ENCODE measurements at places on chromosomes 12 and 14. TPM values are rescaled to one million over a fixed set of nuclear protein-coding genes. Genes with fewer than 3 reads are reported as not detected.

DNA sequence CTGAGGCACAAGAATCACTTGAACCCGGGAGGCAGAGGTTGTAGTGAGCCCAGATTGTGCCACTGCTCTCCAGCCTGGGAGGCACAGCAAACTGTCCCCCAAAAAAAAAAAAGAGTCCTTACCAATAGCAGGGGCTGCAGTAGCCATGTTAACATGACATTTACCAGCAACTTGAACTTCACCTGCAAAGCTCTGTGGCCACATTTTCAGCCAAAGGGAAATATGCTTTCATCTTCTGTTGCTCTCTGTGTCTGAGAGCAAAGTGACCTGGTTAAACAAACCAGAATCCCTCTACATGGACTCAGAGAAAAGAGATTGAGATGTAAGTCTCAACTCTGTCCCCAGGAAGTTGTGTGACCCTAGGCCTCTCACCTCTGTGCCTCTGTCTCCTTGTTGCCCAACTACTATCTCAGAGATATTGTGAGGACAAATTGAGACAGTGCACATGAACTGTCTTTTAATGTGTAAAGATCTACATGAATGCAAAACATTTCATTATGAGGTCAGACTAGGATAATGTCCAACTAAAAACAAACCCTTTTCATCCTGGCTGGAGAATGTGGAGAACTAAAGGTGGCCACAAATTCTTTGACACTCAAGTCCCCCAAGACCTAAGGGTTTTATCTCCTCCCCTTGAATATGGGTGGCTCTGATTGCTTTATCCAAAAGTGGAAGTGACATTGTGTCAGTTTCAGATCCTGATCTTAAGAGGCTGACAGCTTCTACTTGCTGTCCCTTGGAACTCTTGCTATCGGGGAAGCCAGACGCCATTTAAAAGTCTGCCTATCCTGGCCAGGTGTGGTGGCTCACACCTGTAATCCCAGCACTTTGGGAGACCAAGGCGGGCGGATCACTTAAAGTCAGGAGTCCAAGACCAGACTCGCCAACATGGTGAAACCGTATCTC is 24.7 kb upstream of the P2RX4 start:
- no peaks in the 10 kb centered on the region for H3K4me1 ChIP-seq
- no peak overlapping the region for H3K4me3 ChIP-seq
- peaks cover 10% of the 10 kb centered on the region for H3K36me3 ChIP-seq
- DNase-seq, result no peak

DNA sequence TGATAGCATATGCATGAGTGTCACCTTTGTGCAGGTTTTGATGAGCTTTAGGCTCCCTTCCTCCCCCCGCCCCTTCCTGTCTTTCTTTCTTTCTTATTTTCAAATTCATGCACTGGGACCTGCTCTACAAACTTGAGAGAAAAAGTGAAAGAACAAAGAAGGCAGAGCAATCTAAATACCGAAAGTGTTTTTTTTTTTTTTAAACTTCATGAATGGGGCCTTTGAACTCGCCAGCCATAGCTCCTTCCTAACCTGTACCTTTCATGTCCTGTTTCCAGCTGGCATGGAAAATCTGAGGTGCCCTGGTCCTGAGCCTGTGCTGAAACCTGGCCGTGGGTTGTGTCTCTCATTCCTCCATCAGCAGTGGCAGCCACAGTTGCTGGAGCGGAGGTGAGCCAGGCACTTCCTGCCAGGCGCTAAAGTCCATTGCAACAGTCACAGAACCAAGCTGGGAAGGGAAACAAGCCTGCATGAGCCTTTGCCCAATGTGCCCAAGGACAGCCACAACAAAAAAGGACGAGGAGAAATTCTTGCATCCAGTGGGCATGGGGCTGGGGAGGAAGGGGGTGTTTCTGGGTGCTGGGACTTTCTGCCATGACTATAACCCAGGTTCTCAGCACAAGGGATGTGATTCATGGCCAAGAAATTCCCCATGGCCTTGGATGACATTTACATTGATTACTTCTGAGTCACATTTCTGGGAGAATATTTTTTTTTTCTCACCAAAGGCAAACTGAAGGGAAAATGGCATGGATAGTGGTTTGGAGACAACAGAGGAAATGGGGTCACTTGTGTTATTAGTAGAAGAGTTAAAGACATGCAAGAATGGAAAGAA is 102.7 kb downstream of the TMEM30B start:
- H3K4me3 ChIP-seq, result no peak overlapping the region
- H3K36me3 ChIP-seq, result no peaks in the 10 kb centered on the region
- no peaks in the 10 kb centered on the region for H3K4me1 ChIP-seq
- H3K27ac ChIP-seq, result no peak overlapping the region
- no peak for DNase-seq

GRCh38 chr14:38366374-38366773 is 110.5 kb upstream of the CLEC14A start:
- H3K4me1 ChIP-seq, result no peaks in the 10 kb centered on the region
- H3K4me3 ChIP-seq, result no peak overlapping the region
- H3K27me3 ChIP-seq, result no peaks in the 10 kb centered on the region
- DNase-seq, result no peak
- H3K27ac ChIP-seq, result no peak overlapping the region
- no peaks in the 10 kb centered on the region for H3K36me3 ChIP-seq

DNA sequence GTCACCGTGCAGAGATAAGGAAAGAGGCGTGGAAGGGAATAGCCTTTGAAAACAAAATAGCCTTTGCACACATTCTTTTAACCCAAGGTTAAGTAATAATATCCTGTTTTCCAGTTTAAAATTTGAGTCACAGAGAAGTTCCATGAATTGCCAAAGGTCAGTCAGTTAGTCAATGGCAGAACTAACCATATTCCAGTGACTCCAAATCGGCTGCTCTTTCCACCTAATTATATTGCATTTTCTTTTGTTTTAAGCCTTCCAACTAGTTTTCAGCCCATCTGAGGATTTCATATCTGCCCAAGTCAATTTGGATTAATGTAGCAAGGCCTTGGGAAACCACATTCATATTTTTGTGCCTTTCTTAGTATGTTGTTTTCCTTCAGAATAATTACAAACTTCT is 373.0 kb downstream of the CCDC91 start:
- no peaks in the 10 kb centered on the region for H3K4me1 ChIP-seq
- no peak for DNase-seq
- no peak overlapping the region for H3K4me3 ChIP-seq

- H3K36me3 ChIP-seq, result no peaks in the 10 kb centered on the region
- peaks cover 18% of the 10 kb centered on the region for H3K4me1 ChIP-seq
- H3K4me3 ChIP-seq, result no peak overlapping the region
- H3K27ac ChIP-seq, result no peak overlapping the region
- DNase-seq, result no peak
- H3K27me3 ChIP-seq, result no peaks in the 10 kb centered on the region
These were observed 126.1 kb upstream of the FUT8 start for GRCh38 chr14:65286443-65286842.

Gene PIWIL1
- not detected for total RNA-seq
